ENCODE measurements at places on chromosomes 7 and 10.
A peak's percentile ranks its signal among the peaks of the same experiment; 100 is the strongest.

DNA sequence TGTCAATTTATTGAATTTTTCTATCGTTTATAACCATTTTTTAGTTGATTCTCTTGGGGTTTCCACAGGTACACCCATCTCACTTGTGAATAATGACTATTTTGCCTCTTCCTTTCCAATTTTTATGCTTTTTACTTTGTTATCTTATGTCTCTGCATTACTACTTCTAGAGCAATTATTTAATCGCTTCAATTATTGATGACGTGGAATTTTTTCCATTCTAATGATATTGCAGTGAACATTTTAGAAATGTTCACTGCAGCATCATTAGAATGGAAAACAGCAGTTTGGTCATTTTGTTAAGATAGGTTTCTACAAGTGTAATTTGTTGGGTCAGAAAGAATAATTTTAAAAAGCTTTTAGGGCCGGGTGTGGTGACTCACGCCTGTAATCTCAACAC lies 27.1 kb downstream of the FZD1 start:
- no peak for DNase-seq

DNA sequence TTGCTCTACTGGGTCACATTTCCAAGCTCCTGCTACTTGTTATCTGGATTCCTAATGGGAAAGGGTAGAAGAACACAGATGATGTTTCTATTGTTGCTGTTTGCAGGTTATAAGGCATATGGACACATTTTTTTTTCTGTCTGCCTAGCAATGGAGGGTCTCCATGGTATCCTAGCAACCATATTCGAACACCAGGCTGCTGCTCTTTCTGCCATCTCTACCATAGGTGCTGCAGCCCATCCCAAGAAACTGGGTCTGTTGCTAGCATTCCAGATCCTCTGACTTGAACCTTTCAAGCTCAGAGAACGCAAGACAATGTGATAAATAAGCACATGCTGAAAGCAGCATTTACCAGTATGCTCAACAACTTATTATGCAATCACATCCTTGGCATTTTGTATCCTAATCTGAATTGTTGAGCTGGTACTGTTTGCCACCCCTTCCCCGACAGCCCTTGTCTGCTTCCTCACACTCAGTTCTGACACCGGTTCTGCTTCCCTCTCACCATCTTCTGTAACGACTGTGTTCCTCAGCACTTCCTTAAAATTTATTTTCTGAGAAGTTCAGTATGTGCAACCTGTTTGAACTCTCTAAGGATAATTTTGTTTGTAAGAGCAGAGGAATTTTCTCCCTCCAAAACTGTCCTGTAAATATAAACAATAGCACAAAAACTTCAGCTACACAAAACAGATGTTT lies 6.2 kb downstream of the PRKG1 start:
- DNase-seq: no peak

GRCh38 chr7:7264306-7265040 lies 82.1 kb downstream of the C1GALT1 start:
- DNase-seq: no peak

DNA sequence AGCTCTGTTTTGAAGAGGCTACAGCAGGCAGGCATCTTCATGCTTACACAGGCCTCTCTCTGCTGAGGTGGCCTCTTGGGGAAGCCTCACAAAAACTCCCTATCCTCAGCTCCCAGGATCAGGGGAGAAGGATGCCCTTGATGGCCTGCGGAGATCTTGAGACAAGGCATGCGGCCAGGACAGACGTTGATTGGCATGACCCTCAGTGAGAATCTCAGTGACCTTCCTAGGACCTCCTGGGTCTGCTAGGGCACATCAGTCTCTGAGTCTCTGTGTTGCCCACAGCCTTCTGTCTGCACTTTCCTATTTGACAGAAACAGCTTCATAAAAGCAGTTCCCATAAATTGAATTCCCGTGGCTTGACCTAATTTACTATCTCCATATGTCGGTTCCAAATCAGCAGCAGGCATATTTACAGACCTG lies 1005.8 kb upstream of the C7orf33 start:
- peak; percentile 63 for DNase-seq

Measured in eye (tissue), 1 donor.